ENCODE measurements at places on chromosomes 3 and 15.

DNA sequence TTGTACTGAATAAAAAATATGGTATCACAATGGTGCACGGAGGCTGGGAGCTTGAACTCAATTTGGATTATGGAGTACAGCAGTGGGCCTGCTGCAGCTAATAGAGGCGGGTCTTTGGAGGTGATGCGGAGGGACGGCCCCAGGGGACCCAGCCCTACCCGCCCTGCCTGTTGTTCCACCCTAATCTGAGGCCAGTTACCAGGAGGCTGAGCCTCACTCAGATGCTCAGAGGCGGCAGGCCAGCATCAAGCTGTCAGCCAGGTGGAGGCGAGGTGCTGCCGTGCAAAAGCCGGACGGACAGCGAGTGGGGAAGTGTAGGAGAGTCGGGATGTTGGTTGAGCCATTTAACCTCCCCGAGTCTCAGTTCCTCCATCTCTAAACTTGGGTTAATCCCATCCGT is 218.5 kb upstream of the RGMA start:
- no peak for DNase-seq

GRCh38 chr15:75059607-75060006 is 36.2 kb downstream of the PPCDC start:
- DNase-seq, result no peak

DNA sequence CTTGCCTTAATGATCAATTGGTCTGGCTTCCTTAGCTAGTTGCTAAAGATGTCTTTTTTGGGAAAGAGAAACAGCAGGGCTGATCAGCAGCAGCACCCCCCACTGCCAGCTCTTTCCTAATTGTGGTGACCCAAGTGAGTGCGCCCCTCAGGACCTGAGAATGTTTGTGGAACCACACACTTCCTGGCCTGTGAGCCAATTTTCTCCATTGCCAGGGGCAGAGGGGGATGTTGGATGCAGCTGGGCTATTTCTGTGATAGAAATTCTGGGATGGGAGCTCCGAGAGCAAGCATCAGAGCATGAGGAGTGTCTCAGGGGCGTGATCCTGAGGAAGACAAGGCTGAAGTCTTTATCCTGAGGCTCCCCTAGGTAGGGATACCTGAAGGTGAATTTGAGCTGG is 66.6 kb downstream of the CLDN11 start:
- no peak for DNase-seq

GRCh38 chr3:184325715-184326369 is 11.4 kb downstream of the EIF4G1 start:
- no peak for DNase-seq

DNA sequence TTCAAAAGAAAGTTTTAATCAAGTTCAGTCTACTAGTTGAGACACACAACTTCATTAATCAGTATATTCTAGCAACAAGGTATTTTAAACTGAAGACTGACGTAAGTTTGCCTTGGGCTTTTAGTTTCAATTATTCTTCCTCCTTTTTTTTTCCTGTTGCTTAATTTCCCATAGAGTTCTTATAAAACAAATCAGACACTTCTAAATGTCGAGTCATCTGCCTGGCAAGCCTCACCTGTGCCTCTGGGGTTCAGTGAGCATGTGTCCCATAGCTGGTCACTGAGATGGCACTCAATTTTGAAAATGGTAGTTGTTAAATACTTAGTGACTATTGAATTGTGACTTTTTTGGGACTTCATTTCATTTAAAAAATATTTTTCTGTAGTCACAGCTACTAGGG is 27.4 kb downstream of the NKIRAS1 start:
- no peak for DNase-seq

GRCh38 chr3:195031574-195032003 is 239.4 kb downstream of the XXYLT1 start:
- DNase-seq, result no peak

- DNase-seq, result no peak
Measured at GRCh38 chr3:14798231-14798630, 20.5 kb upstream of the FGD5 start.

- no peak for DNase-seq
Measured at GRCh38 chr3:107643038-107643883, 120.5 kb downstream of the BBX start.

DNA sequence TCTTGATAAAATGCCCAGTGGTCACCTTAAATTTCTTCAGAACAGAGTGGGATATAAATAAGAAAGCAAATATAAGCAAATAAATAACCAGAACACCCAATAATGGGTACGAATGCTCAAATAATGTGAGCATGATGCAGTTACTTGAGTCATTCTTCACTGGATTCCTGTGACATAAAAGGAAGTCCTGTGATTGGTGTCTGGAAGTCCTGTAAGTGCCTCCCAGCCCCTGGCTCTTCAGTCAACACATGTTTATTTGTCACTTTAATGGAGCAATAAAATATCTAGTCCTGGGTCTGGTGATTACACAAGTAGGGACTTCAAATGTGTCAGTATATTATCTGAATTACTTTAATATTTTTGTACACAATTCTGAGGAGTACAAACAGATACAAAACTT is 30.4 kb downstream of the TMEM212 start:
- DNase-seq, result no peak
